ENCODE measurements at places on chromosomes 13 and 19. TPM values are rescaled to one million over a fixed set of nuclear protein-coding genes. Genes with fewer than 3 reads are reported as not detected.

- DNase-seq, result no peak
Measured at GRCh38 chr19:18487576-18488402, 34.1 kb downstream of the ELL start.

- no peak for DNase-seq
Measured at GRCh38 chr13:59901191-59901590, 262.5 kb downstream of the DIAPH3 start.

- no peak for DNase-seq
Measured at GRCh38 chr13:96809366-96810096, 184.7 kb downstream of the OXGR1 start.

GRCh38 chr19:571566-571974 lies 826 bp upstream of the BSG start:
- DNase-seq, result no peak

Gene C2CD4C
- 172 TPM for total RNA-seq

- DNase-seq, result no peak
Measured at GRCh38 chr19:16418597-16418962, 53.2 kb downstream of the EPS15L1 start.

DNA sequence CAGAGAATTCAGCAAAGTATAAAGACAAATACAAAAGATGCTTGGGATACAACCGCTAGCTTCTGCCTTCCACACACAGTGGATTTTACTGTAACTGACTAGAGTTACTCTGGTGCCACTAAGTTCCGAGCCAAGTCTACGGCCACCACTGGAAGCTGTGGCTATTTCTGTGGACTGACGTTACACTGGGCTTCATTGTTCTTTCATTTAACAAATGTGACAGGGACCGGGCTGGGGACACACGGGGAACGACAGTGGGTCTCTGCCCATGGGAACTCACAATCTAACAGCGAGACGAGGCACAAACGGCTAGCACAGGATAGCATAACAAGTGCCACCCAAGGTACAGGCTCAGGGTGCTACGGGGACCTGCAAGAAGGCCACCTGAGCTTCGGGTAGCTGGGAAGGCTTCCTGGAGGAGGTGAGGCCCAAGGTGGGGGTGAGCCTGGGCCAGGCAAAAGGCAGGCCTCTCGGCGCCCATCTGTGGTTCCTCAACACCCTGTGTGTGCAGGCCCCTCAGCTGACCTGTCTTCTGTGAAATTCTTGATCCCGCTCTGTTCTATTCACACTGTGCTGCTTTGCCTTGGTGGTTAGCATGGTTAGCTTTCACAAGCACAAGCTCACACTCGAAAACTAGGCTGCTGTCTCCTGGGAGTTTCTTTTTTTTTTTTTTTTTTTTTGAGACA lies 10.3 kb upstream of the IL4I1 start:
- no peak for DNase-seq

Gene CDX2
- total RNA-seq, result 0.17 TPM

Gene ZNF790
- total RNA-seq, result 8.7 TPM

Gene CCDC8
- 8.5 TPM for total RNA-seq

Data from mucosa of gallbladder (tissue), 1 donor.